ENCODE measurements at places on chromosomes 1 and 21.

DNA sequence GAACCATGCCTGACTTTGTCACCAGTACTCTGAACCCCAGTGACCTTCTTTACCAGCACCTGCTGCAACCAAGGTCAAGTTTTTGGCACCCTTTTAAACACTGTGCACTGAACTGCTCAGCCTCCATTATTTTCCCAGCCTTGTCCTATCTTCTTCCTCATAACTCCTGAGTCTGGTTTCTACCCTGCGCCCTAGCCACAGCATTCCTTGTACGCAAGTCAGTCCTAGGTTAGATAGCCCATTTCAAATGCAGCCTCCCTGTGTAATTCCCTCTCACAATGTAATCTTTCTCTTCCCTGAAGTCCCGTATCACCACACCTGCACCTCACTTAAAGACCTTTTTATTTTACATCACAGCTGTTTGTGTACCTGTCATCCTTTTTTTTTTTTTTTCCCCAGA, 37.2 kb downstream of the DNTTIP2 start:
- no peak for DNase-seq

DNA sequence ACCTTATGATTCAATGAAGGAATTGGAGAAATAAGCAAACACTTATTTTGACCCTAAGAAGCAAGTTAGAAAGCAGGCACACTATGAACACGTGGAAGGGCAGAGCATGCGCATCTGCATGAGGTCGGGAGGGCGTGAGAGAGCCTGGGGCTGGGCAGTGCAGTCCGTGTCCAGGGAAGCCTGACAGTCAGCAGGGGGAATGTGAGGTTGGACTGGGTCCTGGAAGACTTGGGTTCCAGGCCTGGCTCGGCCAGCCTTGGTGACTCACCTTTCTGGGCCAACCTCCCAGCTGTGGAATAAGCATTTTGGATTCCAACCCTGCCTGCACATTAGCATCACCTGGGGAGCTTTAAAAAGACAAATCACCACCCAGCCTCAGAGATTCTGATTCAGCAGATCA, 26.6 kb upstream of the LMX1A start:
- DNase-seq, result peak; percentile 5

DNA sequence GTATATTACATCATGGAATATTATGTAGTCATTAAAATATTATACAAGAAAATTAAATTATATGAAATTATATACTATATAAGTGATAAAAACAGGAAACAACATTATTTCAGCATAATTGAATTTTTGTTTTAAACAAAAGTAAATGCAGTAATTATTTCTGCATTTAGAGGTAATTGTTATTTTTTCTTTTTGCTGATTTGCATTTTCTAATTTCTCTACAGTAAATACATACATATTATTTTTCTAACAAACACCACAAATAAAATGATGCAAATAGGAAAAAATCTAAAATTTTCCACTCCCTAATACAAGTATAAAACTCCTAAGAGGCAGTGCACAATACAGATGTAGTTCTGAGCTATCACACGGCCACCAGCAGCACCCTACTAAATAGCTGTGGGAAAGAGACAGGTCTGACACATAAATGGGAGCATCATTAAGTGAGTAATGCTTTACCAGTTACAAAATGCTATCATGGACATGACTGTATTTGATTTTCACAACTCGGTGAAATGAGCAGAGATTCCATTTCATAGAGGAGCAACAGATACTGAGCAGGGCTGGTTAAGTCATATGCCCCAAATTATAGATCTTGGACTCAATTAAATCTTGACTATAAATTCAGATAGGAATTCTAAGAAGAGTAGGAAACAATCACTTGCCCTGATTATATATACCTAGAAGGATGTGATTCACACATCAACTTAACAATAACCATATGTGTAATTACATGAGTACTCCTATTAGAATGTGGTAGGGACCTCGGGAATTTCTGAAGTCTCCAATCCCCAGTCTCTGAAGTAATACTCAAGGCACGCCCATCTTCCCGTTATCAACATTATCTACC, 49.0 kb downstream of the NRIP1 start:
- DNase-seq, result peak; percentile 72

DNA sequence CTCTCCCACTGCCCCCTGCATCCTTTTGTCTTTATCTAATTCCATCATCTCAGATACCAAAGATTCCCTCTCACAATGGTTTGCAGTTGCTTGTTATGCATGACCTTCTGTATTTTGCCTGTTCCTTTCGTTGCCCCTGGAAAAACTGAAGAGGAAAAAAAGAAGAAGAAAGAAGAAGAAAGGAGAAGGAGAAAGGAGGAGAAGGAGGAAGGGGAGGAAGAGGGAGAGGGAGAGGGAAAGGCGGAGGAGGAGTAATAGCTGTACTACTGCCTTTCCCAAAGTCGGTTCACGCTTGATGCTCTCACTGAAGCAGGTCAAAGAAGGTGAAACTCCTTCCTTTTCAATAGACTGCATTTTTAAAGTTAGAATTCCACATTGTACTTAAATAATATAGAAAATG, 513.8 kb downstream of the PTPRC start:
- DNase-seq, result no peak

- peak; percentile 60 for DNase-seq
Observed at GRCh38 chr1:37478890-37479254, 4.5 kb downstream of the ZC3H12A start.

DNA sequence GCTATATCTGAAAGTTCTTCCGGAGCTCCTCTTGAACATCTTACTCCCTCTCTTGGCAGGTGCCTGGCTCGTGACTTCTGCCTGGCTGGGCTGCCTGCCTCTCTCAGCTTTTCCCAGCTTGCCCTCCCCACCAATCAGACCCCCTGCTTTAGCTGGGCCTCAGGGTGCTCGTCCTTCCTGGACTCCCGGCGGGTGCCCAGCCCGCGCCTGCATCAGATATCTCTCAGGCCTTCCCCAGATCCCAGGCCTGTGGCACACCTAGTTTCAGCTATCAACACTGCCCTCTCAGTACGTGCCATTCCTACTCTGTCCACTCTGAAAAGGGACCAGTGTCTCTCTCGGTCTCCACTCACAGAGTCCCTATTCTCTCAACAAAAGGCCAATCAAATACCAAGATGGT, 96.5 kb upstream of the CLDN14 start:
- no peak for DNase-seq

GRCh38 chr1:205065666-205066065, 18.6 kb downstream of the TMEM81 start:
- no peak for DNase-seq

GRCh38 chr1:114286960-114287359, 133.3 kb upstream of the SYT6 start:
- DNase-seq, result no peak

- DNase-seq, result no peak
Observed at GRCh38 chr1:183864611-183865010, 59.7 kb downstream of the RGL1 start.

DNA sequence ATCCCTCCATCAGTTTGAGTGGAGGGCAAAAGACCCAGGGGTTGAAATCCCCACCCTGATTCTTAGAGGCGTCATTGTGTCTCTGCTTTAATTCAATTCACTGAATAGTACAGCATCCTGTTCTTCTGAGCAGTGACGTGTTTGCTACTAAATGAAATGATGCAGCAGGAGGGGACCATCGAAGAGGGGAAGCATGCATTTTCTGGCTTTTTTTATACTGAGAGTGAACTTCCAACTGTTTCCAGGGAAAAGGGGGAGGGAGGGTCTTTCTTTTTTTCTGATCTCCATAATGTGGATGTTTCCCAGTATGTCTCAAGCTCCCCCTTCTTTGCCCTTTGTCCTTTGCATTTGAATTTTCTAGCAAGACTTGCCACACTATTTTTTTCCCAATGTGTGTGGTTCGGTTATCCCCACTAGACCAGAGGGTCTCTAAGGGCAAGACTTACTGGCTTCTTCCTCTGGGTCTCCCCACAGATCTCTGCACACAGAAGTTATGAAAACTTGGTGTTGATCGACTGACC, 2.7 kb downstream of the INTS3 start:
- DNase-seq, result no peak

DNA sequence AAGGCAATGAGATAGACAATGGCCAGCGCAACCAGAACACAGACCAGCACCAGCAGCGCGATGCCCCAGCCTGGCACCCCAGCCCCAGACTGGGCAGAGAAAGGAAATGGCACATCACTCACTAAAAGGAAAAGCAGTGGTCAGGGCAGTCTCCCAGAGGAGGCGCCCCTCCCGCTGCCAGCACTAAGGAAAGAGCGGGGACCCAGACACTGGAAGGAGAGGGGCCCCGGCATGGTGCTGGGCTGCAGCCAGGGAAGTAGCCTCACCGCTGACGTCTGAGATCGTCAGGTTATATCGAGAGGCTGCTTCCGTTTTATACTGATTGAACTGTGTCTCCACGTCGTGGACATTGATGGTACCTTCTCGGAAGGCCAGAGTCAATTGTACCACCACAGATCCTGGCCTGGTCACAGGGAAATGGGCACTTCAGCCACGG, 13.8 kb downstream of the TRIM46 start:
- DNase-seq, result no peak

DNA sequence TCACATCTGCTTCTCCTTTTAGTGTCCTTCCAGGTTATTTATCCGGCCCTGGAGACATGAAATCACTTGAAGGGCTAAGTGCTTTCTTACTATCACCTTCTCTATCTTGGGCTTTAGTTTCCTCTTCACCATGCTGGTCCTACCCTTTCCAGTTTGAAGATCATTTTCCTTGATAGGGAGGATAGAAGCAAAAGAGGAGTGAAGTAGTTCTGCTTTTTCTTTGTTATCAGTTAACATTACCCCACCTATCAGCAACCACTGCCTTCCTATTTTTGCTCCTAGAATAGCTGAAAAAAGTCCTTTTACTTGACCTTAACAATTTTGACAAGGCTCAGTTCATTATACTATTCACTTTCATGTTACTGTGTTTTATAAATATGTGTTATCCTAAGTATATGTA, 19.4 kb downstream of the RGL1 start:
- DNase-seq, result no peak

GRCh38 chr21:45085700-45086099, 11.3 kb downstream of the ADARB1 start:
- DNase-seq, result no peak

DNA sequence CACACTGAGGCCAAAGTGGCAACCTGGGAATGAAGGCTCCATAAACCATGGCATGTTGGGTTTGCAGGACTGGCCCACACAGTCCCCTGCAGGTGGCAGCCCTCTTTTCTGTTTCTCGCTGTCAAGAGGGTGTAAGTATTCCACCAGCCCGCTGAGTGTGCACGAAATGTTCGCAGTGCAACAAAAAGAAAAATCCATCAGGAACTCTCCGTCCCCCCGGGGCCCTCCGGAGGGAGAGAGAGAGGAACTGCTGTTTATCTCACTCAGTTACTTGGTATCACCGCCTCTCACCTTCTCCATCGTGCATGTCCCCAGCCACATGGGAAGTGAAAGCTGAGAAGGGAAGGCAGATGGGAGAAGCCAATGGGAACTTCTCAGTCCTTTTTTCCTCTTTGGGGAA, 38.3 kb downstream of the NCF2 start:
- DNase-seq, result no peak

DNA sequence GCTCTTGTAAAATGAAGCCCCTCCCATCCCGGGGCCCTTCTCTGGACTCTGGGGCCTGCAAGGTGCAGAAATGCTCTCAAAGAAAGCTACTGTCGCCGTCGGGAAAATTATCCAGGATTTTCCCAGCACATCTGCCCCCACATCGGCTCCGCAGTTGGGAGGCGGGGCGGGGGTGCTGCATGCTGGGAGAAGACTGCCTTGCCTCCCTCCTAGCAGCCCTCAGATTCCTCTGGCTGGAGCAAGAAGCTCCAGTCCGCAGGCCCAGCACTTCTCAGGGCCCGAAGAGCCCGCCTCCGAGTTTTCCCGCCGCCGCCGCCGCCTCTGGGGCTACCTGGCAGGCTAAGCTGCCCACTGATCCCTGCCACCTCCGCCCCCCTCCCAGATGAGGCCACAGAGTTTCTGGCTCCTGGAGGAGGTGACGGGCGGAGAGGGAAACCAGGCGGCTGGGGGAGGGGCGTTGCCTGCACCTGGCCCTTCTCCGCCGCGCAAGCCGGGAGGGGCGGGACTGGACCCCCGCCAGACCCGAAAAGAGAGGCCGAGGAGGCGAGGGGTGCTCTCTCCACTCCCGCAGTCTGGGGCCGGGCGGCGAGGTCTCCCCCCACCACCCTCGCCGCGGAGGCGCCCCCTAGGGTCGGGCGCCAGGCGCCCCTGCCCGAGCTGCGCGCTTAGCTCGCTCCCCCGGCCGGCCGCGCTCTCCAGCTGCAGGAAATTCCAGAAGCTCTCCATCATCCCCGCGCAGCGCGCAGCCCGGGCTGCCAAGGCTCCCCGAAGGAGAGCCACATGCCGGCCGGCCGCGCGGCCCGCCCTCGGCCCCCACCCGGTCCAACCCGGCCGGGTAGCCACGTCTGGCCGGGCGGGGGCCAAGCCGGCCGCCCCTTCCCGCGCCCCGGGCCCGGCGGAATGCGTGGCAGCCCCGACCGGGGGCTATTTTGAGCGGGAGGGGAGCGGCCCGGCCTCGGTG, 28.8 kb downstream of the AHDC1 start:
- DNase-seq, result peak; percentile 87

GRCh38 chr1:3125078-3125477, 56.1 kb downstream of the PRDM16 start:
- DNase-seq, result no peak

DNA sequence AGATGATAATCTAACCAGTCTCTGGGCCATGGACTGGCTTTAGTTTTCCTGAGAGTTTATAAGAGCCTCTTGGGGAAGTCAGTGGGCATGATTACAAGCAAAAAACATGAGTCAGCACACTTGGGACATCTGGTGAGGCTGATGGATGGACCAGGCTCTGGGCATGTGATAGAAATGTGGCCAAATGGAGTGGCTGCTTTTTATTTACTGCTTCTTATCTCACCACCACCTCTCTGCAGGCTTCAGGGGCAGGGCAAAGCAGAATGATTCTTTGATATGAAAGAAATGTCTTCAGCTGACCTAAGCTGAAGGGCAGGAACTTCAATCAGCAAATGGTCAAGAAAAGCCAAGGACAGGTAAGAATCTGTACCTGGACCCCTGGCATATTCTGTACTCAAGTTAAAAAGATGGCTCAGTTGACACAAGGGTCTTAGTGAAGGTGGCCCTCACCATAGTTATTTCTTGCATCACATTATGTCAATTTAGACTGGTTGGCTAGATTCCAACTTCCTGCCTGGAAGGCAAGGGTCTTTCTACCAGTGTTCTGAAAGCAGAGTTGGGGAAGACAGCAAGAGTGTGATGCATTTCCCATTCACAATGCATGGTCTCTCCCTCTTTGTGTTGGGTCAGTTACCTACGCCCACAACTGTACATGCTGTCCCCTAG, 162.8 kb downstream of the FASLG start:
- DNase-seq, result peak; percentile 69

DNA sequence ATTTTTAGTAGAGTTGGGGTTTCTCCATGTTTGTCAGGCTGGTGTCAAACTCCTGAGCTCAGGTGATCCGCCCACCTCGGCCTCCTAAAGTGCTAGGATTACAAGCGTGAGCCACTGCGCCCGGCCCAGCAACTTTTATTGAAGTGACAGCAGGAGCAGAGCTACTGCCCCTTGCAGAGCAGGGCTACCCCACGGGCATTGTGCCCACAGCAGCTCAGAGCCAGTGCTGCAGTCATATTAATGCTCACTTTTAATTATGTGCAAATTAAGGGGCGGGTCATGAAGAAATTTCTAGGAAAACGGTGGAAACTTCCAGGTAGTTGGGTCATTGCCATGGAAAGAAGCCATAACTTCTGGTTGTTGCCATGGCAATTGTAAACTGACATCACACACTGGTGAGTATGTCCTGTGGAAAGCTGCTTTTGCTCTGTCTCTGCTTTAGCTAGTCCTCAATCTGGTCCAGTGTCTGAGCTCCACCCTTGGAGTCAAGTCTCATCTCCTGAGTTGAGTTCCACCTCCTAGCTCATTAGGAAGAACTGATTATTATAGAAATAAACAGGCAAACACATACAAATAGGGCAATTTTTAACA, 127.3 kb upstream of the ADGRL4 start:
- DNase-seq, result peak; percentile 11
